ENCODE measurements at places on chromosomes 11 and 22.

DNA sequence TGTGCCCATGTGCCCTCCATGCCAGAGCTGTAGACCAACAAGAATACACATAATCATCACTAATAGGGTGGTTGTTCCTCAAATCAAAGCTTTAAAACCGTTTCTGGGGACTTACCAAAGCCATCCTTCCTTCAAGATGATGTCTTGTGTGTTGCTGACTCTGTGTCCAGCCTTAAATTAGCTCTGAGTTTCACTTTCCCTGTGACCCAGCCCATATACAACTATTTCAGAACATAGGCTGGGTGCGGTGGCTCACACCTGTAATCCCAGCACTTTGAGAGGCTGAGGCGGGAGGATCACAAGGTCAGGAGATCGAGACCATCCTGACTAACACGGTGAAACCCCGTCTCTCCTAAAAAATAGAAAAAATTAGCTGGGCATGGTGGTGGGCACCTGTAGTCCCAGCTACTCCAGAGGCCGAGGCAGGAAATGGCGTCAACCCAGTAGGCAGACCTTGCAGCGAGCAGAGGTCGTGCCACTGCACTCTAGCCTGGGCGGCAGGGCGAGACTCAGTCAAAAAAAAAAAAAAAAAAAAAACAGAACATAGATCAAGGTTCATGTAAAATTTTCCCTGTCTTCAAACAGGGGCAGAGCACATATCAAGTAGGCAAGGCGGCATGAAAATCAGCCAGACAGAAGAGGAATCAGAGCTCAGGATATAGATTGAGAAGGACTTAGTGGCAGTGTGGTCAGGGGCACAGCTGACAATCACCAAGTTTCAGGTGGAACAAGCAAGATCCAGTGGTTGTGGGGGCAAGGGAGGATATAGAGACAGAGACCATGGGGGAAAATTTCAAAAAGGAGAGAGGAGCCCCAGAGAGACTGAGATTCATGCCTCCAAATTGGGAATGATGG lies at the start of gene PLAAT2:
Gene PLAAT2, minus strand, starts transcription at position 179 of the 855 bp plus-strand sequence. Its CDS starts 55 bp downstream, at position 124.
- no peak for DNase-seq

DNA sequence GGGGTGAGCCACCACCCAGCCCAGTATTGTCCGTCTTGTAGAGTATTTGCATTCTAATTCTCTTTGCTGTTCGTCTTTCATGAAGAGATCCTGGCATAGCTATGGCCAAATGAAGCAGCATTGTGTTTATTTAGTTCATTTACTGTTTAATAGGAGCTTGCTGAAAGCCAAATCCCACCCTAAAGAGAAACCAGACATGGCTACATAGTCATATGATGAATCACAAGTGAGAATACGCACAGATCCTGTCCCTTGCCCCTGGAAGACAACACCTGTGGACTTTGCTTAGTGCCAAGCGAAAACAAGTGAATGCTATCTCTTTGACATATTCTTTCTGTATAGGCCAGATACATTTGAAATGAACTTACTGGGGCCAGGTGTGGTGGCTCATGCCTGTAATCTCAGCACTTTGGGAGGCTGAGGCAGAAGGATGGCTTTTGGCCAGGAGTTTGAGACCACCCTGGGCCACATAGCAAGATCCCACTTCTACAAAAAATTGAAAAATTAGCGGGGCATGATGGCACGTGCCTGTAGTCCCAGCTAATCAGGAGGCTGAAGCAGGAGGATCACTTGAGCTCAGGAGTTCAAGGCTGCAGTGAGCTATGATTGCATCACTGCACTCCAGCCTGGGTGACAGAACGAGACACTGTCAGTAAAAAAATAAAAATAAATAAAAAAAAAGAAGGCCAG lies 5.1 kb upstream of the ARFGAP3 start:
- peak; percentile 72 for DNase-seq

- no peak for DNase-seq
Observed at GRCh38 chr22:50016988-50017700, 4.6 kb upstream of the IL17REL start.

- peak; percentile 66 for DNase-seq
Observed at GRCh38 chr11:26947904-26948639, 45.8 kb upstream of the FIBIN start.

DNA sequence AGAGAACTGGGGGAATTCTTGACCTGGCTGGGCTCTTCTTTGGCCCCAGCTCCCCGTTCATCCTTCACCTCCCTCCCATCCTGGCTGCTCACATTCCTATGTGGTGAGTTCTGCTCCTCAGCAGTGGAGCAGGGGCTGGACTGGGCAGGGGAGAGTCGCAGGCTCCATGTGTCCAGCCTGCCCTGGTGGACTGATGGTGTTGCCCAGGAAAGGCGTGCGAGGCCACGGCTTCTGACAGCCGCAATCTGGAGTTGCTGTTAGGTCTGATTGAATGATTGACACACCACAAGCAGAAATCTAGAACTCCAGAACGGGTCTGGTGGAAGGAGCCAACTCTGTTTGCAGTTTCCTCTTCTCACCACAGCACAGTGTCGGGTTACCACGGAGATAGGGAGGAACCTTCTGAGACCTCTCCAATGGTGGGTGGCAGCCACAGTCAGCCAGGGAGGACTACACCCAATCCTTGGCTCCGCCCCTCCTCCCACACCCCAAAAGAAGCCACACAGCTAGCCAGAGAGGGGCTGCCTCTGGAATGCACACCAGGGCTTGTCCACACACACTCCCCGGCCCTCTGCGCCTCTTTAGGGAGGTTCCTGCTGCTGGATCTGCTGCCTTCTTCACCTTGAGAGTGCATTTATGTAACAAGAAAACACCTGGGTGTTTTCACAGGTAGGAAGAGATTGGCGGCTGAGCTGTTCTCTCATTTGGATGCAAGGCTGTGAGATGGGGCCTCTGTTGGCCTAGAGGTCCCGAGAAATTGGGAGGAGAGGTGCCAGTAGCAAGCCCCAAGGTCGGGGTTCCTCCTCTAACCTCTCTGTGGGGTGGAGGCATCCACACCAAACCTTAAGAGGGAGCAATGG lies 56.4 kb upstream of the CD44 start:
- peak; percentile 86 for DNase-seq

GRCh38 chr11:109426442-109427240 lies 4.7 kb downstream of the C11orf87 start:
- DNase-seq: peak; percentile 39

DNA sequence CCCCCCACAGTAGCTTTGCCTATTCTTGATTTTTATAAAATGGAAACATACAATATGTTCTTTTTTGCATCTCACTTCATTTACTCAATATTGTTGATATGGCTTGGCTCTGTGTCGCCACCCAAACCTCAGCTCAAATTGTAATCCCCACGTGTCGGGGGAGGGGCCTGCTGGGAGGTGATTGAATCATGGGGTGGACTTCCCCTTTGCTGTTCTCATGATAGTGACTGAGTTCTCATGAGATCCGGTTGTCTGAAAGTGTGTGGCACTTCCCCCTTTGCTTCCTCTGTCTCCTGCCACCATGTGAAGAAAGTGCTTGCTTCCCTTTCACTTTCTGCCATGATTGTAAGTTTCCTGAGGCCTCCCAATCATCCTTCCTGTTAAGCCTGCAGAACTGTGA lies 431.3 kb downstream of the MN1 start:
- DNase-seq: no peak

- no peak for DNase-seq
Observed at GRCh38 chr22:22410121-22410520, 98.4 kb downstream of the ZNF280B start.

DNA sequence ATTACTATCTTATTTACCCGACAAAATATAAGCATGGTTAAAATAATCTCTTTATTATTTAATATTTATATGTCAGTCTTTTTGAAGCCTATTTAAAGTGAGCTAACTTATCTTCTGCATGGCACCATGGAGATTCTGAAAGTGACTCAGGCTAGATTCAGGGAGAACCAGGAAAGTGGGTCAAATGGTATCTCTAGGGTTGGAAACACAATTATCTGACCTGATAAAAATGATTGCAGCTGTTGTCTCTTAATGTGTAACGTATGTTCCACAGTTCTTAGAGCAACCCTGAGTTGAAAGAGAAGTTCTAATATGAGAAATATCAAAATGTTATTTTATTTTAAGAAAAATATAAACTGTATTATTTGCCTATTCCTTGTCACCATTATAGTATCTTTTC lies 143.1 kb upstream of the CARD18 start:
- no peak for DNase-seq

- DNase-seq: no peak
Observed at GRCh38 chr11:108818971-108819370, 154.1 kb downstream of the DDX10 start.

DNA sequence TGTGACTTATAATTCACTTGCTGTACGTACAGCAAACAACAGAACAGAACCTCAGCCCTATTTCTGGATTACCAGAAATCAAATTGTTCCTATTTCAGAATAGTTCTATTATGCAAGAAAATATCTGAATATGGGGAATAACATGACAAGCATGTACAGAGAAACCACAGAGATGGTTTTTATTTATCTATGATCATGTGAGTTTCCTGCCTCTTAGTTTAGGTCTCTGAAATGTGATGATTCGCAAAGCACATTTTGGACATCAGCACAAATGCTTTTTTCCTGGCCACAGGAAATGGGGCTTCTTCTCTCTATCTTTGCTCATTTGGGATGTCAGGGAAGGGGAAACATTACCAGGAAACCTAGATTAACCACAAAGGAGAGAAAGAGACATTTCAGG lies 266.7 kb upstream of the CTSC start:
- peak; percentile 82 for DNase-seq

DNA sequence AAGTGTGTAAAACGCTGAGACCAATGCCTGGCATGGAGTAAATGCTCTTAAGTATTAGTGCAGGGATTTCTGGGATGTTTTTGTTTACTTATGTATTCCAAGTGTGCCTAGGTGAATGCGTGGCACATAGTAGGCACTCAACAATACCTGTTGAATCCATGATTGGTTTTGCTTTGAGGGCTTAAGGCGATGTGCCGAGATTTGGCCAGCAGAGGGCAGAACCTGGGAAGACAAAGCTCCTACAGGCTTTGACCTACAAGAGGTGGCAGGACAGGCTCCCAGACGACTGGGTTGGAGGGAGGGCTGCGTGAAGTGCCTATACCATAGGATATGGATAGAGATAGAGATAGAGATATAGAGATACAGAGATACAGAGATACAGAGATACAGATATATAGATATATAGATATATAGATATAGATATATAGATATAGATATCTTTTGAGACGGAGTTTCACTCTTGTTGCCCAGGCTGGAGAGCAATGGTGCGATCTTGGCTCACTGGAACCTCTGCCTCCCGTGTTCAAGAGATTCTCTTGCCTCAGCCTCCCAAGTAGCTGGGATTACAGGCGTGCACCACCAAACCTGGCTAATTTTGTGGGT lies 13.9 kb downstream of the KCNE3 start:
- DNase-seq: peak; percentile 50

GRCh38 chr11:111510311-111510710 lies 1.9 kb downstream of the BTG4 start:
- DNase-seq: no peak

DNA sequence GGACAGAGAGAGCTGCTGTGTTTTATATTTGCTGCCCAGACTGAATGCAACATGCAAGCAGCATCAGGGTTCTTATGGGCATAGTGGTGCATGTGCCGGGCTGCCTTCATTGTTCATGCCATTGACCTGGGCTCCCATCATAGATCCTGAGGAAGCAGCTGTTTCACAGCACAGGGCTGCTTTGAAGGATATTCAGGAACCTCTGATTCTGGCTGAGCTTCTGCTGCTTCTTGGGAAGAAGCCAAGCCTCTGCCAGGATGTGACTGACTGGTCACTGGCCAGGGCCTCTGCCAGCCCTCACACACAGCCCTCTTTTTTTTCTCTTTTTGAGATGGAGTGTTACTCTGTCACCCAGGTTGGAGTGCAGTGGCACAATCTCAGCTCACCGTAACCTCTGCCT lies 43.3 kb downstream of the CYB5R2 start:
- DNase-seq: no peak

GRCh38 chr22:20043057-20043996 lies 22.4 kb downstream of the TANGO2 start:
- DNase-seq: no peak
